ENCODE measurements at places on chromosomes 3 and 15.
A peak's percentile ranks its signal among the peaks of the same experiment; 100 is the strongest.

DNA sequence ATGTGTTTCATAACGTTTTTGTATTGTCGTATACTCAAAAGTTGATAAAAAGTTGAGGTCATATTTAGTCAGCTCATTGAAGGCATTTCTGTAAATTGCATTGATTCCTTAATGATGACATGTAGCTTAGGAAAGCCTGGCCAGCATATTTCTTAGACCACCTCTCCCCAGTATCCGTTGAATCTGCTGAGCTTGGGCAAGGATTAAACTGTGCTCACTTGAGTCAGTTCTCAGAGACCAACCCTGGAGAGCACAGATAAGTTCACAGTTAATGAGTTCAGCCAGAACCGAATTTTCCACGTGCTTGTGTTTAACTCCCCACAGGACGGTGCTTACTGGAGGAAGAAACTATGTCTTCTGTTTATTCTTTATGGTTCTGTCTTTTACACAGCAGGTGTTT is 132.7 kb downstream of the SLC25A26 start:
- no peak for DNase-seq

DNA sequence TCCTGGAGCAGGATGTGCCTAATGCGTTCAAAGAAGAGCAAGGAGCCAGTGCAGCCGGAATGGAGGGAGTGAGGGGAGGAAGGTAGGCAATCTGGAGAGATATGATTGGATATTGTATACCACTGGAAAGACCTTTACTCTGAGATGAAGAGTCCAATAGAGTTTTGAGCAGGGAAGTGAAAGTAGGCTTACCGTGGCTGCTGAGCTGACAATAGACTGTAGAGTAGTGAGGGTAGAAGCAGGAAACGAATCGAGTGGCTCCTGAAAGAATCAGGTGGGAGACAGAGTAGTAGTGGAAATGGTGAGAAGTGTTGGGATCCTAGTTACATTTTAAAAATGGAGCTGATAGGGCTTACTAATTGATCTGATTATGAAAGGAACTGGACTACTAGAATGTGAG is 51.8 kb upstream of the NUDT16 start:
- no peak for DNase-seq

- no peak for DNase-seq
These were observed 309.4 kb downstream of the ULK4 start for GRCh38 chr3:41652506-41652905.

DNA sequence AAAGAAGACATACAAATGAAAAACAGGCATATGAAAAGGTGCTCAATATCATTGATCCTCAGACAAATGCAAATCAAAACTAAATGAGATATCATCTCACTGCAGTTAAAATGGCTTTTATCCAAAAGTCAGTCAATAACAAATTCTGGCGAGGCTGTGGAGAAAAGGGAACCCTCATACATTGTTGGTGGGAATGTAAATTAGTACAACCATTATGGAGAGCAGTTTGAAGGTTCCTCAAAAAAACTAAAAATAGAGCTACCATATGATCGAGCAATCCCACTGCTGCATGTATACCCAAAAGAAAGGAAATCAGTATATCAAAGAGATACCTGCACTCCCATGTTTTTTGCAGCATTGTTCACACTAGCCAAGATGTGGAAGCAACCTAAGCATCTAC is 165.8 kb downstream of the PLCL2 start:
- DNase-seq = no peak

GRCh38 chr3:175704366-175705055 is 845.4 kb downstream of the NAALADL2 start:
- no peak for DNase-seq

GRCh38 chr3:31297726-31298298 is 234.9 kb upstream of the STT3B start:
- DNase-seq = no peak

- no peak for DNase-seq
These were observed 64.7 kb downstream of the IGF1R start for GRCh38 chr15:98712845-98713584.

GRCh38 chr3:119700269-119700919 is 2.4 kb upstream of the CFAP91 start:
- no peak for DNase-seq

GRCh38 chr15:45087513-45087912 is 26.5 kb downstream of the DUOX2 start:
- DNase-seq = no peak

DNA sequence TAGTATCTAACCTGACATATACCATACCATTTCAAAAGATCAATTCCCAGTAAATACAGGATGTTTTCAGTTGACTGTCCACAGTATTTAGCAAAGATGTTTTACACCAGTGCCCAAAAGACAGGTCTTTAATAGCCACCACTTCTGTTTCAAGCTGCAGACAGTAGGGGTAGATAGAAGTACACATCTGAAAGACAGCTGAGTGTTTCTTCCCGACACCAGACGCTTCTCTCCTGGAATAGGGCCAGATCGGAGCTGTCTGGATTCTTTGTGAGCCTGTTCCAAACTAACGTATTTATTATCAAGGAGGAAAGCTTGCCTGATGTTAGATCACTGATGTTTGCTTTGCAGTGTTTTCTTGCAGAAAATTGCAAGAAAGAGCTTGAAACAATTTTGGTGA is 136.1 kb upstream of the RBMS3 start:
- DNase-seq = no peak

GRCh38 chr15:78942741-78943140 is 2.1 kb downstream of the CTSH start:
- DNase-seq = no peak

GRCh38 chr3:9430733-9431132 is 33.3 kb downstream of the SETD5 start:
- no peak for DNase-seq

GRCh38 chr15:64738226-64739095 is 36.9 kb downstream of the RBPMS2 start:
- no peak for DNase-seq

- DNase-seq = no peak
These were observed 193.1 kb downstream of the SHQ1 start for GRCh38 chr3:72655131-72655551.

GRCh38 chr3:12999147-13000140 is 73.8 kb downstream of the IQSEC1 start:
- DNase-seq = no peak

DNA sequence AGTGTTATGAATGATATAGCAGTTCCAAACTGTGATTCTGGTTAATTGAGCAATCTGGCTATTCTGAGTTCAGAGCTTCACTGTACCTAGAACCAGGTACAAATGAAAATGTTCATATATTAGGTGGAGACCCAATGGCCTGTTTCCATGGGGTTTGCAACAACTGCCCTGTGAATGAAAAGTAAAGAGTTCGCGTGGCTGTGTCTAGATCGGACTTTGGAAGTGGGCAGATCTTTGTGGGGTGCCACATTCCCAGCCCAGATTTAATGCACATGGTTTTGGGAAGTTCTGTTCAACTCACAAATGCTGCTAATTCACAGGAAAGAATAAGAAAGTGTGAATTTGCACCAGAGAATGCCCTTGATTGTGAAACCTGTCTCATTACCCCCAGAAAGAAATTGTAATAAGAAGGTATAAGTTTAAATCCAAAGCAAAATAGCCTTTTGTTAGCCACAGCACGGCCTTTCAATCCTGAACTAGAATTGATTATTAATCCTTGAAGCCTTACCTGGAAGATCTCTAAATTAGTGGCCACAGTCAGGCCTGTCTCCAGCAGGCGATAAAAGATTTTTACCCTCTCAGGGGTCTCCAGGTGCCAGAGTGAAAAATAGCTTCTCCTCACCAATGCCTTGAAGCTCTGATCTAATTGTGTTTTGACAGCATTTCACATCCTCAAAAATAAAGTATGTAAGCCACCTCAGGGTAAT is 22.6 kb downstream of the WHAMM start:
- no peak for DNase-seq

GRCh38 chr3:179503640-179504039 is 52.4 kb upstream of the GNB4 start:
- DNase-seq = no peak

DNA sequence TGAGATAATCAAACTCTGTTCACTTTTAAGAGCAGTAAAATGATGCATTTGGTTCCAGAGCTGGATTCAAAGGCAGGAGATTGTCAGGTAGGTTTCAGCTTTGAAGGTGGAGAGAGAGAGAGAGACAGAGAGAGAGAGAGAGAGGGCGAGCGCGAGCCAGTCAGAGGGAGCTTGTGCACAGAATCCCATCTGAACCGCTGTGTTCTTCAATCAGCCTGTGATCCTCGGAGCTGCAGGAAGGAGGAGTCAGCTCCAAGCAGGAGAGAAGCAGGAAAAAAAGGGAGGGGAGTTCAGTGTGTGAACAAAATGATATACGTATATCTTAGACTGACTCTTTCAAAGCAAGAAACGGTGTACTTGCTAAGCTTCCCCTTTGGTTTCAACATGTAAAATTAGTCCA is at the start of gene GPR149:
GPR149 (minus strand) TSS at position 177 of the 400 bp plus-strand sequence. CDS start 575 bp downstream, outside the sequence.
- DNase-seq = no peak

DNA sequence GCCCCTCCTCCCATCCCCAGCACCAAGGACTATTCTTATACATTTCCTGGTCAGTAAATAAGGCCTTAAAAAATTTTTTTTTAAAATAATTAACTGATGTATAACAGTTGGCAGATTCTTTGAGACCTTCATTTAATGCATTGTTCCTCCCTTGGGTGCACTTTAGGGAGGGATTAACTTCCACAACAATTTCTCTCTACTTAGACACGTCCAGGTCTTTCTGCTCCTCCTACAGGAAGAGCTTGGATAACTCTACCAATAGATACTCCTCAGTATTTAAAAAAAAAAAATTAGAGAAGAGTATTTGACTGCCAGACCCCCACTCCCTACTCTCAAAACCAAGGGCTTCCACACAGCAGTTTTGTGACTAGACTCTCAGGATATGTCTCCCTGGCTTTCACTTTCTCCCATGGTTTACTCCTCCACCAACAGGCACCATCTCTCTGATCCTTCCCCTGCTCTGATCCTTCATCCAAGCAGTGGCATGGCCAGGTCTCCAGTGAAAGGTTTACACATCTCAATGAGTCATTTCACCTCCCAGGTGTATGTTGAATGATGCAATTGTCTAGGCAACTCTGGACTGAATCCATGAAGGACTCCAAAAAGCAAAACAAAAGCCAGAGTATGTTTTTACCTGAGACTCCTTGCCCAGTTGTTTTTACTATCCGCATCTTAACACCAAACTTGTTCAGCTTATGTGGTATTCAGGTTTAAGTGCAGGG is 7.4 kb downstream of the ZIC4 start:
- DNase-seq = no peak

DNA sequence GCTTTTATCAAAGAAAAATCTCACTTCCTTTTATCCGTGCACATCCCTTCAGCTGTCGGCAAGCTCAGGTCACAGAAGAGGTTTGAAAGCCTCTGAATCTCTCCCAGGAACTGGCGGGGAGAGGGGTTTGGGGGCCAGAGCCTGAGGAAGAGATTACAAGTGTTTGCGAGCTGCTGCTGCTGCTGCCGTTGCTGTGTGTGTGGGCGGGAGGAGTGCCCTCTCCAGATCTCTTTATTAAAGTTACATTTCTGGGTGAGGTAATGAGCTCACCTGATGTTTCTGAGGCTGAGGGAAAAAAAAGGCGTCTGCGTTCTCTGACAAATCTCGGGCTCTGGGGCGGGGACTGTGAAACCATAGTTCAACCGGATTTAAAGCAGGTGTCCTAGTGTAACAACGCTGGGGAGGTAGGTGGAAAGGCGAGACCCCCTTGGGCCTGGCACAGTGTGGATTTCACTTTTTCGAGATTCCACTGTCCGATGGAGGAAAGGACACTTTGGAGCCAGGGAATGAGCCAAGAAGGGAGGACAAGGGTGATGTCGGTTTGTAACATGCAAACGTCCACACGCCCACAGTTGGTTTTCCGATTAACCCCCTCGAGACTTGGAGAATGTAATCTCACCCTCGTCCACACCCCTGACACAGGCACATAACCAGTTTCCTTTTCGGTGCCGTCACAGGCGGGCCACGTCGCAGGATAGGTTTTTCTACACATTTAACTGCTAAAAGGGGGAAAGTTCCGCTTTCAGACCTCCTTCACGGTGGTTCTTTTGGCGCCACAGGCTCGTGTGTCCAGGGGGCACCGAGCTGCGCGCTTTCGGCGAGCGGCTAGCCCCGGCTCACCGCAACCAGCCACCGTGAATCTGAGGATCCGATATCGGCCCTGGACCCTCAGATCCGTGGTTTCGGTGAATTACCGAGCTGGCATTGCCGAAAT is 2.1 kb downstream of the ALCAM start:
- peak; percentile 51 for DNase-seq

GRCh38 chr15:56754772-56755370 is 21.6 kb upstream of the ZNF280D start:
- DNase-seq = no peak

DNA sequence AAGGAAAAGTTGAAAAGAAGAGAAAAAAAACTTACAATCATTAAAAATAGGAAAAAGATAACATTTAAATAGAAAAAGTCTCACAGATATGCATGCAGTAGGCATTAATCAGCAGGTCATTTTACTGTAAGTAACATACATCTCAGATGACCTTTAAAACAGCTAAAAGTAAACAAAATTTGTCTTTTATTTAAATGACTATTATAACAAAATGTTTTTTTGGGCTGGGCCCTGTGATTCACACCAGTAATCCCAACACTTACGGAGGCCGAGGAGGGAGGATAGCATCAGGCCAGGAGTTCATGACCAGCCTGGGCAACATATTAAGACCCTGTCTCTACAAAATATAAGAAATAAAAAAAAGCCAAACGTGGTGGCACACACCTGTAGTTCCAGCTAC is 14.7 kb downstream of the IQGAP1 start:
- DNase-seq = no peak

DNA sequence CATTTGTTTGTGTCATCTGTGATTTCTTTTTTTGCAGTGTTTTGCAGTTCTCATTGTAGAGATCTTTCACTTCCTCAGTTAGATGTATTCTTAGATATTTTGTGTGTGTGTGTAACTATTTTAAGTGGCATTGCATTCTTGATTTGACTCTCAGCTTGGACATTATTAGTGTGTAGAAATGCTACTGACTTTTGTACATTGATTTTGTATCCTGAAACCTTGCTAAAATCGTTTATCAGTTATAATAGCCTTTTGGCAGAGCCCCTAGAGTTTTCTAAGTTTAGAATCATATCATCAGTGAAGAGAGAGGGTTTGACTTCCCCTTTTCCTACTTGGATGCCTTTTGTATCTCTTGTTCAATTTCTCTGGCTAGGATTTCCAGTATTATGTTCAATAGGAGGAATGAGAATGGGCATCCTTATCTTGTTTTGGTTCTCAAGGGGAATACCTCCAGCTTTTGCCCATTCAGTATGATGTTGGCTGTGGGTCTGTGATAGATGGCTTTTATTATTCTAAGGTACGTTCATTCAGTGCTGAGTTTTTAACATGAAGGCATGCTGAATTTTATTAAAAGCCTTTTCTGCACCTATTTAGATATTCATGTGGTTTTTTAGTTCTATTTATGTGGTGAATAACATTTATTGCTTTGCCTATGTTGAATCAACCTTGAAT is 211.7 kb downstream of the MBNL1 start:
- DNase-seq = no peak

GRCh38 chr3:1942781-1943180 is 155.9 kb upstream of the CNTN4 start:
- no peak for DNase-seq

- no peak for DNase-seq
These were observed 59.6 kb downstream of the SPRED1 start for GRCh38 chr15:38312190-38312589.

GRCh38 chr15:66041276-66041675 is 172.0 kb downstream of the RAB11A start:
- no peak for DNase-seq

Measured in stimulated activated CD8-positive, alpha-beta memory T cell treated with anti-CD3 and anti-CD28 coated beads, Interleukin-4, amount 100 ng/mL, for 24 hours (primary cell).